Stimulated activated CD4-positive, alpha-beta T cell treated with anti-CD3 and anti-CD28 coated beads, Interleukin-15, amount 100 ng/mL, for 1 hour (primary cell): ENCODE measurements at places on chromosomes 3 and 15.

GRCh38 chr3:148021381-148021780 lies 612.2 kb downstream of the ZIC1 start:
- DNase-seq: no peak

GRCh38 chr3:133973249-133973980 lies 56.3 kb downstream of the SLCO2A1 start:
- DNase-seq: no peak

DNA sequence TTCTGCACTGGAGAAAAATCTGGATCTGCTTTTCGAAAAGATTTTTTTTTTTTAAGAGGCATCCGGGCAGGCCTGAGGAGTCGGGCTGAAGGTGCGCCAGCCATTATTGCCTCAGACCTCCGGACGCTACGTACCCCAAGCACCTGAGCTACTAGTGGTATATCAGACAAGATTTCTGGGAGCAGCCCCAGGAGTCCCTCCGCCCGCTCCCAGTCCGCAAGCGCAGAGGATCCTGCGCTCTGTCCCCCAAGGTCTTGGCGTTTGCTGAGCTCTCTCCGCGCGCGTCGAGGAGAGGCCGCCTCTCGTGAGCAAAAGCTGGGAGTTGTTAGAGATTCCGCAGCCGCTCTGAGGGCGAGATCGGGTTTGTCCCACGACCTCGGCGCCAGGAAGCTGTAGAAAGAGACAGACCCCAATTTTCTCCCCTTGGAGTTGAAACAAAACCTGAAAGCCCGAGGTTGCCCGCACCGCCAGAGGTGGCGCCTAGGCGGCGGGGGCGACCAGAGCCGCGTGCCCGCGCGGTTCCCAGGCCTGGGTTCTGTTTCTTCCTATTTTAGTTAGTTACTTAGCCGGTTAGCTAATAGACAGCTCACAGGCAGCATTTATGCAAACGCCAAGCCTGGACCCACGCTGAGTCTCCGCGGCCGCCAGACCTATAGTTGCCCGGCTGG lies 72.5 kb upstream of the POLG start:
- no peak for DNase-seq

GRCh38 chr3:188531210-188531609 lies 377.3 kb downstream of the LPP start:
- DNase-seq: no peak
